ENCODE measurements at places on chromosomes 3 and 15.

DNA sequence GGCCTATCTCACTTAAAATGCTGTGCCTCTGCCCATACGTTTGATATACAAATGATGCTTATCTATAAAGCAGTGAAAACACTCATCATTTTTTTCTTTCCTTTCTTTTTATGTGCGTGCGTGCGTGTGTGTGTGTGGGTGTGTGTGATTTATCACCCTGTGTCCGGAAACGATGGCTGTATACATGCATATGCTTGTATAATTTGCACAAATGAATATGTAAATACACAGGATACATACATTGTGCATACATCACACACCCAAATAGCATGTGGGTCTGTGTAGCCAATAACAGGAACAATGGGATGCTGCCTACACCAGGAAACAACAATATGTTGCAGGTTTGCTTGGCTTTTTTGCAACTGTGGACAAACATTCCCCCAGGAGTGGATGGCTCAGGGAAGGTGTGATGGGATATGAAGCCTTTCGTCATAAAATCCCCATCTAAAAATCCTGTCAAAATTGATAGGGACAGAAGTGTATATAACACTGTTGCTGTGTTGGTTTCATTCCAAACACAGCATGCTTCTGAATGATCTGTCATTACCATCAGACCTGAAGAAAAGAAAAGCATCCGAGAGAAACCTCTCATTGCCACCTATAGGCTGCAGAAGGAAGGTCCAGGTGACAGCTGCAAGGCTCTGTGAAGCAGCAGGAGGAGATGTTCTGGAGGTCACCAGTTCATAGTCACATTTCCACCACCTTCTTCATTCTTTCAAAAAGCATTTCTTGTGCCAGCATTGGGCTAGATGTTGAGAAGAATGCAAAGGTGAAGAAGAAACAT, 503.9 kb upstream of the NR2F2 start:
- DNase-seq: no peak

- no peak for DNase-seq
Observed at GRCh38 chr3:99969136-99969535, 145.2 kb downstream of the FILIP1L start.

- DNase-seq: no peak
Observed at GRCh38 chr3:40120806-40121205, 188.7 kb upstream of the EIF1B start.

DNA sequence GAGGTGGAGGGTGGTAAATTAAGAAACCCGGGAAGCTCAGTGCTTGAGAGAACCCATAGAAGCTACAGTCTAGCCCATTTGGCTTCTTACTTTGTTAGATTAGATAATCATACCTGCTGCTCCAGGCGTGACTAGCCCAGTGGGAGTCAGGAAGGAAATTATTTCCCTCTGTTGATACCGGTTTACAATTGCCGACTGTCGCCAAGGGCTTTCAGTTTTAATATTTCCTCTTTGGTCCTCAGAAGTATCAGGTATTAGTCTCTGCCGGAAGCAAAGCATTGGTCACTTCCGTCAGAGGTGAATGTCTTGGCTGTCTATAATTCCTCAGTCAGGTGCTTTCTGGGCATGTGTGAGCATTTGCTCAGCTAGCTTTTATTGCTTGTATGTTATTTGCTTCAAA, 75.2 kb downstream of the LPP start:
- DNase-seq: no peak

DNA sequence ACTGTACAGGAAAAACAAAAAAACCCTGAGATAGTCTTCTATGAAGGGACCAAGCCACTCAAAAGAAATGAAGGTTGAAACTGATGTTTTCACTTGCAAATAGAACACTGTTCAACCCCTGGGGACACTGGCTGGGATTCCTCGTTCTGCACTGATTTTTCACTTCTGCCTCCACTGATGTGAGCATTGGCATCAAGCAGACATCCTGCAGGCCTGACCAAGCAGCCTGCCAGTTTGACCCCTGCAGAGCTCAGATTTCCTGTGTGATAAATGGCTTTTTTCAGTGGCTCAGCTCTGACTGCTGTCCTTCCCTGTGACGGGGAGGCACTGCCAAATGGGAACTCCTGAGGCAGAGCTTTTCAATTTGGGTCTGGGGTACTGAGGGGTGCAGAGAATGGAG, 50.0 kb downstream of the RASGRP1 start:
- peak; percentile 2 for DNase-seq

DNA sequence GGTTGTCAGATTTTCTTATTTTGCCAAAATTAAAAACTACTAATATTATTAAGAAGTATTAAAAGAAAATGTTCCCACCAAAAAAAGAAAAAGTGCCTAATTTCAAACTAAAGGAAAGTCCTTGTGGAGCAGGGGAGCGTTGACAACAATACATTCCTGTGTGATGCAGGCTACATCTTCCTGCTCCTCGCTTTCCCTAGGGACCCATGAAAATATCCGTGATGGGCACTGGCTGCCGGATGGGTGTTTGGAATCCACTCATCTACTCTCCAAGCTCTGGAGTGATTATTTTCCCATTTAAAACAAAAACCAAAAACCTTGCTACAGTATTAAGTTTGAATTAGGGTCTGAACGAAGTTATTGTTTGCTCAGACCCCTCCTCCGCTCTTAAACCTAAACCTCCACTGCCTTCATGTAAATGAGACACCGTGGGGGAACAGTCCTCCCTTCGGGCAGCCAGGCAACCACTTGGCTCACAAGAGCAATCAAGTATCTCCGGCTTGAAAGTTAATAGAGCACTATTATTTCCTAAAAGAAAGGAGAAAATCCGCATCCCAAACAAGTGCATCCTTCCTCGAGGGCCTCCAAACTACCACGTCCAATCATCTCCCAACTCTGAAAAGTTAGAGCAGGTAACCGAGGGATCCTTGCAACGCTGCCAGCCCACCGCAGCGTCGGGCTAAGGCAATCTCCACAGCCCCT, 1.5 kb downstream of the ITGB5 start:
- no peak for DNase-seq

DNA sequence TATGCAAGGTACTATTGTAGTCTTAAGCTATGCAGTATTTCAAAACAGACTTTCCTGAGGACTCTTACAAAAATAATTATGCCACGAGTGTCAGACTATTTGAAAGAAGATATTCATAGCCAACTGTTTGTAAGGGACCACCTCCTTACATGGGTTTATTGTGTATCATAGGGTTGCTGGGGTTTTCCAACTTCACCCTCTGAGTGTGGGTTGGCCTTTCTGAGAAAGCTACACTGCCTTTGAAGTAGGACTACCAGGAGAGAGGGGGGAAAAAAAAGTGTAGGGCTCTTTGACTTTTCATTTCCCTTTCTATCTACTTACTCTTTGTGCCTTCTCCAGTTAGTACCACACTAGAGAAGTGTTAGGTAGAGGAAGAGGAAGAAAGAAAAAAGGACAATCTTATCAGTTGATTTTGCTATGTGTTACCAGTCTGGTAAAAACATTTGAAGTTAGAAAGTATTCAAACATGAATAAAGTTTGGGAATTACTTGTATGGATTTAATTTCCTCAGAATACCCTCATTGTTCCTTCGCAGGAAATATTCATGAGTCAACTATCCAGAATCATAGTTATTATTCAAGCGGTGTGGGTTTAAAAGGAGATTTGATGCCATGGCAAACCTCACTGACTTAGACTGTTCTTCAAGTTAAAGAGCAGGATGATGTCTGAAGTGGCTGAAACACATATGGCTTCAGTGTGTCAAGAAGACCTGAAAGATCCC, 329.3 kb upstream of the THBS1 start:
- DNase-seq: no peak

- no peak for DNase-seq
Observed at GRCh38 chr15:84862214-84862975, 22.1 kb upstream of the SLC28A1 start.

GRCh38 chr15:42621996-42622925, 46.9 kb downstream of the STARD9 start:
- no peak for DNase-seq

- no peak for DNase-seq
Observed at GRCh38 chr3:136067211-136067610, 101.7 kb downstream of the PPP2R3A start.

DNA sequence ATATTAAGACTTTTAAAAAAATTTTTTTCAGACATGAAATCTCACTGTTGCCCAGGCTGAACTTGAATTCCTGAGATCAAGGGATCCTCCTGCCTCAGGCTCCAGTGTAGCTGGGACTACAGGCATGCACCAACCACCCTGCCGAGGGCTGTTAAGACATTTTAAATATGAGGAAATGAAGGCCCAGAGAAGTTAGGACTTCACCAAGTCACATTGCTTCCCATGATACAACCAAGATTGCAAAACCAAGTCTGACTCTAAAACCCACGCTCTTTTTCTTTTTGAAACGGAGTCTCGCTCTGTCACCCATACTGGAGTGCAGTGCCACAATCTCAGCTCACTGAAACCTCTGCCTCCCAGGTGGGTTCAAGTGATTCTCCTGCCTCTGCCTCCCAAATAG, 28.0 kb downstream of the PTPN9 start:
- DNase-seq: no peak

GRCh38 chr3:101780661-101781060, 1.6 kb downstream of the NXPE3 start:
- no peak for DNase-seq

GRCh38 chr15:68812597-68813431, 7.9 kb downstream of the ANP32A start:
- no peak for DNase-seq

- no peak for DNase-seq
Observed at GRCh38 chr3:119647843-119648575, 12.4 kb downstream of the POPDC2 start.

DNA sequence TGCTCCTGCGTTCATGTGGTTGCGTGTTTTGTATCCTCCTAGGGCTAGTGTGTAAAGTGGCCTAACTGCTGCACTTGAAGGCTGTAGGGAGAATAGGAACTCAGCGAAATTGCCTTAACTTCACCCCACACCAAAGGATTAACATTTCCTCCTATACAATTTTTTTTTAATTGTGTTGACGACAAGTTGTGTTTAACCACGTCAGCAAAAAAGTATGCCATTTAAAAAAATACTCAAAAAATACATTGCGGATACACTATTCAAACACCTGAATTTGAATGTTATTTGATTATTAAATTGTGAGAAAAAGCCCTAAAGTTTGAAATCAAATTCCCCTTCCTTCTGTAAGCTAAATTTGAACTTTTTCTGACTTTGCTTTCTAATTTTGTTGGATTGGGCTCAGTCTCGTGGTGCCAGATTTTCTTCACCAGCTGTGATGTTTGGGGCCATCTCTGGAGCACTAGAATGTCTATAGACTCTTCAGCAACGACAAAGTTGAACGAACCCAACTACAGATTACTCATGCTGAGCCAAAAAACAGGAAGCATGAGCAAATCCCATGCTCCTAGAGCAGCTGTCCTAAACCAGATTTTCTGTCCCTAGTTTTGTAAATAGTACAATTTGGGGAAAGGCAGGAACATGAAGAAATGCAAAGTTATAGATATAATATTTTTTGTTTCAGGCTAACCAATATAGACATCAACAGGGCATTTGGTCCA, 8.1 kb upstream of the SLC9A9 start:
- DNase-seq: no peak

DNA sequence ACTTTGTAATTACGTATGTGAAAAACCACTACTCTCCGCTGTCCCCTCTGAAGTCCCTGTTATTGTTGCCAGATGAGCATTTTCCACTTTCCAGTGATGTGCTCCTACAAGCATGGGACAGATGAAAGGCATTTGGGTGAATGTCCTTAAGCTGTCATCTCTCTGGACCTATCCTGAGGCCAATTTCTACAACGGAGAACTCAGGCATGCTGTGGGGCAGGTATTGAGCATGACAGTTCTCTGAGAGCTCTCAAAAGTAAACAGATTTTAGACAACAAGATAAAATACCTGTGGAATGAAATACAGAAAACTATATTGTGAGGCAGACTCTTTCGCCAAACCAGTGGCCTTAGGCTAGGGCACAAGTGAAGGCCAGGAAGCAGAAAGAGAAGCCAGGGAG, 656.5 kb upstream of the NR2F2 start:
- no peak for DNase-seq

DNA sequence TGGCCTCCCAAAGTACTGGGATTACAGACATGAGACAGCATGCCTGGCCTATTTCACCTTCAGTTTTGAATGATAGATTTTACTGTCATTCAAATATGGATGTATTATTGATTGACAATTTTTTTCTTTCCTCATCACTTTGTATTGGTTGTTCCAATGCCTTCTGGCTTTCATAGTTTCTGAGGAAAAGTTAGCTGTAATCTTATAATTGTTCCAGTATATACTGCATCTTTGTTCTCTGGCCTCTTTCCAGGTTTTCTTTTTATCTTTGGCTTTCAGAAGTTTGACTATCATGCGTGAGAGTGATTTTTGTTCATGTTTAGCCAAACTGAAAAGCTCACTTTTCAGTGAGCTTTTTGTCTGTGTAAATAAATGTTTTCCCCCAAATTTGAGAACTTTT, 157.1 kb downstream of the RSRC1 start:
- DNase-seq: no peak

DNA sequence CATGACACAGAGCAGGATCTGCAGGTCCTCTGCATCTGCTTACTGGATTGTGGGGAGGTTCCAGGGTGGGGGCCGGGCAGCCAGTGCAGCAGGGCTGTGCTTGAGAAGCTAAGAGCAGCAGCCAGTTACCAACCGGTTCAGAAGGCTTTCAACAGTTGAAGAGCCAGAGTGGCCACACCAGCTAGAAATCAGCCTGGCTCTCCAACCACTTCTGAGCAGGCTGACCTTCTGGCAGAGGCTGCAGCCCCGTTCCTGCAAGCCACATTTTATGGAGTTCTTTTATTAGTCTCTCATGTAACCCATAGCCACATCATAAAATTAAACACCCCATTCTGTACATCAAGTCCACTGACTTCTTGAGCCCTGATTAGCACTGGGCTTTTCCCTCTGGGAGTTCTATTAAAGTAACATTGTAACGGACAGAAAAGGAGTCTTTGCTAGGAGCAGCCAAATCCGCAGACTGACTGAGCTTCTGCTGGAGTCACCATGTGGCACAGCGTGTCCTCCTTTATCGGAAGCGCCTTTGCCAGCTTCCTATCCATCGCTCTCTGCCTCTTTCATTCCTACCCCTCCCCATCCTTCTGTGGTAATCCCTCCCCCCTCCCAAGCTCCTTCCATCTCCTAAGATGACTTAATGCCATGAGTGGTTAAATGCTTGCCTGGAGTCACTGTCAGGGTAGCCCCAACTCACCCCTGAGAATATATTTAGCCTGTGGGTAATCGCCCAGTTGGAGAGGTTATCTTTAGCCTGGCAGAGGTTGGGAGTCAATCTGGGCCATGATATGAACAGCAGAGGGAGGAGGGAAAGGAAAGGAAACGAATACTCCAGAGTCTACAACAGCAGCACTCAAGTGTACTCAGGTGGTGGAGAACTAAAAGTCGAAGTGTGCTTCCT, 138.5 kb upstream of the HES1 start:
- DNase-seq: no peak

DNA sequence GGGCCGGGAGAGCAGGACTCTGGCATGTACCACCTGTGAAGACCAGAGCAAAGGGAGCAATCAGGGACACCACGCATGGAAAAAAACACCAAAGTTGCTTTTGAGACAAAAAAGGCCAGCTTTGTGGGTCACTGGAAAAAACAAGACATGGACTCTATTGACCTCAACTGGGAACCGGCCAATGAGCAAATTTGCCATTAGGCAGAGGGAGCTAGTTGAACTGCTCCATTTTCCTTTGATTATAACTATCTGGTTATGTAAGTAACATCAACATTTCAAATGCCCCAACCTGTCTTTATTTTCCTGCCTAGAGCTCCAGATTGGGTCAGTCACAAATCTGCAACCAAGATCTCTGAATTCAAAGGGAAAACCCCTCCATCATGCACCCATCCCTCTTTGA, 86.0 kb downstream of the ZNF385D start:
- DNase-seq: no peak

Data from GM18507 (cell line).